ENCODE measurements at places on chromosomes 7 and 10.

DNA sequence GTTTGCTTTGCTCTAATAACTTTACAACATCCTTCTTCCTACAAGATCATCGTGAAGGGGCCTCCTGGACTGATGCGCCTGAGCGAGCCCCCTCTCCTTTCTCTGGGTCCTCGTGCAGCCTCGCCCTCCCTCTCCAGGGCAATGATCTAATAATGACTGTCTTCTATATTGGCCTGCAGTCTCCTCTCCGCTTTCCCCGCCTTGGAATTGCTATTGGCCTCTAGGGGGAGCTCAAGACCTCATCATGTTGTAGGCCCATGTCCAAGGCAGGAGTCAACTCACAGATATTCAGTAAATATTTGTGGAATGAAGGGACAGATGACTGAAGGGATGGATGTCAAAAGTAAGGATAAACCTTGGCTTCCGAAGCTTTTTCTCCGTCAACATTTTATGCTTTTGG lies 1180.3 kb downstream of the TYW1 start:
- DNase-seq = peak; percentile 34

DNA sequence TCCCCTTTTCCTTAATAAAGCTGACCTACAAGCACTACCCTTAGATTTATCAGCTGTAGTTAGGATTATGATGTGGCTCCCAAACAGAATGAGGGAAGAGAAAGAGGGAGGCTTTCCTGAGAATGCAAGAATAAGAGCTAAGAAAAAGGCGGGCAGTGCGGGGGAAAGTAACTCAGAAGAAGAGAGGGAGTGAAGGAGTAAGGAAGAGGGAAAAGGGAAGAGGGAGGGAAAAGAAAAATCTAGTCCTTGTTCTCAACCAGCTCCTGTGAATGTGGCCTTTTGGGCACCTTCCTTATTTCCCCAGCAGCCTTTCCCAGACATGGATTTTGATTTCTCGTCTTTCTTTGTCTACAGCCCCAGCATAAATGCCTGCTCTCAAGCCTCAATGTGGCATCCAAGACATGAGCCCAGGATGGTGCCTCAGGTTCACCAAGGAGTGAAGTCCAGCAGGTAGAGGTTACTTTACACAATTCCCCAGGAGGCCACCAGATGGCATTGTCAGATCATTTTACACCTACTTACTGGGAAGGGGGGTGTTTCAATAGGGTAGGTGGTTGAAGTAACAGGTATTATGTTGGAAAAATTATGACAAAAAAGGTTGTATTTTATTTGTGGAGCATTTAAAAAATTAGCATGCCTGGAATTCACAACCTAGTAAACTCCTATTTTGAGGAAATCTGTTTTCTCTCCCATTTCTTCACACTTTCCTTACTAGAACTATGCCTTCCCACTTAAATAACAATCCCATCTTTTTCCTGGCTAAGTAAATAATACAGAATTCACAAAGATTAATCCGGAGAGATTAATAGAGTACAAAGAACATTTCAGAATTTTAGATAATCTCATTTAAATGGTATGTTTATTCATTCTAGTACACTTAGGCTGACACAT lies 106.5 kb downstream of the HTR7 start:
- peak; percentile 38 for DNase-seq

DNA sequence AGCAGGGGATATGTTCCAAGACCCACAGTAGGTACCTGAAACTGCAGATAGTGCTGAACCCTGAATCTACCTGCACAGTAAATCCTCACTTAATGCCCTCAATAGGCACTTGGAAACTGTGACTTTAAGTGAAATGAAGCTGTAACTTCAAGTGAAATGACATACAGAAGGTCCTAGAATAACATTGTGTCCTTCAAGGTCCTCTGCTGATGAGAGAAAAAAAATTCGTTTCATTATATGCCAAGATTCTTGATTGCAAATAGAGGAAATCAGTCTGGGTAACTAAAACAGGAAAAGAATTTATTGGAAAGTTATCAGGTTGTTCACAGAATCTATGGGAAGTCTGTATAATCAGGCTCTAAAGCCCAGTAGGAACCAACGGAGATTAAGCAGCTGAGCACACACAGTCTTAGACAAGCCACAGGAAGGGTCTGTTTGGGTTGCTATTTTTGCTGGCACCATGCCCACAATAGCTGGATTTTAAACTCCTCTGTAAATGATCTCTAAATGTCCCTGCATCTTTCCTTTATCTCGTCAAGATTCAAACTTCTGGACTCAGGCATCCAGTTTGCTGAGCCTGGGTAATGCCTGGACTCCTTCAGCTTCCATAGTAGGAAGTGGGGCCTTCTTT lies 57.5 kb downstream of the EXOC4 start:
- DNase-seq = no peak

DNA sequence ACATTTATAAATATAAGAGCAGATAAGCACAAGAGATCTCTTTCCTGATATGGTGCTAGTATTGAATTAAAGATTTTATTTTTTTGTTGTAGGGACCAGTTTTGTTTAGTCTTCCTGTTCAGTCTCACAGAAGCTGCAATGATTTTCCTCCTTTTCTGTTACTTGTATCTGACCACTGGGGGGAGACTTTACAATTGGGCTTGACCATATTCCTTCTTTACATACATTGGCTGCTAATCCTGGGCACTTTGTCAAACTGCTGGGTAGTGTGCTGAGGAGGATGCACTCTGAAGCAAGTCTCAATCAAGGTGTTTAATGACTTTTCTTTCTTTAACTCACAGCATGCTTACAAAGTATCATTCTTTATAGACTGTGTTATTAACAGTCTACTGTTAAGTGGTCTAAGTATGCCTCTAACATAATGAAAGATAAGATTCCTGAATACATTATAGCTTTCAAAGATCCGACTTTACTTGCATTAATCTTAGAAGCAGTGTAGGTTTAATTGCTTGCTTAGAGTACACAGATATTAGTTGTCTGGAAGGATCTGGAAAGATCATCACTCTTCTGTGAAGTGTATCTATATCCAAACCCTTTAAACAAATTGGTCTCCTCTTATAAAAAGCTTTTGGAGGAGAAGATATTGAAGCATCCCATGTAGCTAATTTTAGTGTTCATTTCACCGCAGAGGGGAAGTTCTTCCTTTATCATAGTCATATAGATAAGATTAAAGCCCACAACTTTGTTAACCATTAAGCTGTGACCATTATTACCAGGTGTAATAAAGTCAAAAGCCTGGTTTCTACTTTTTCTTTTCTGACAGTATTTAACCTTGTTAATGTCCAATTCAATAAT lies 3.1 kb downstream of the PALS2 start:
- peak; percentile 74 for DNase-seq

DNA sequence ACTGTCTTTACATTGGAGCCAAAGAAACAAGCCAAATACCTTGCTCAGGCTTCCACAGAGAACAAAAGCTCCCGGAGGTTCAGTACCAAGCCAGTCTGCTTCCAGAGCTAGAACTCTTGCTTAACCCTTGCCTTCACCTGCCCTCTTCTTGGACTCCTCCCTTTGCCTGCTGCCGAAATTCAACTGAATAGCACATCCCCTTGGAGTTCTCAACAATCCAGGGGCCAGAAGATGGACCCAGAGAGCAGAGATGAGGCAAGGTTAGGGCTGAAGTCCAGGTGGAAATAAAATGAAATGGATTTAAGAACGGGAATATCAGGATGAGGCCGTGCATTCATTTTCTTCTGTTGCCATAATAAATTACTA lies 876 bp upstream of the PIK3AP1 start:
- DNase-seq = peak; percentile 34
